ENCODE measurements at places on chromosomes 1 and 21.

- no peak for DNase-seq
Observed at GRCh38 chr1:85144351-85144750, 56.5 kb downstream of the SYDE2 start.

GRCh38 chr1:85599076-85599491 is 18.5 kb downstream of the CCN1 start:
- DNase-seq: no peak

DNA sequence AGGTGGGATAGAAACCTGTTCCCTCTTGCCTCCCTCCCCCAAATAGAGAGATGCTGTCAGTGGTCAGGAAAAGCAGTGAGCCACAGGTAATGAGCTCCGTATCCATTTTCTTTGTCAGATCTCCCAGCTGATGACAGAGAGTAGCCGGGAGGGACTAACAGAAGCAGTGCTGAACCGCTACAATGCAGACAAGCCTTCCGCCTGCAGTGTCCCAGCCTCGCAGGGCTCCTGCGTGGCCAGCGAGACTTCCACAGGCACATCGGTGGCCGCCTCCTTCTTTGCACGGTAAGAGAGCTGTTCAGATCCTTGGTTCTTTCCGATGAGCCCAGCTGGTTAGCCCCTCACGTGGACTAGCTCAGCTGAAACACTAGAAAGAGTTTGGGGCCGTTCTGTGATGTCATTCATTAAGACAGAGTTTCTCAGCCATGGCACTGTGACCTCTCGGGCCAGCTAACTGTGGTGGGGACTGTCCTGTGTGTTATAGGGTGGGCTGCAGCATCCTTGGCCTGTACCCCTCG is 264.7 kb downstream of the KIF26B start:
- no peak for DNase-seq

DNA sequence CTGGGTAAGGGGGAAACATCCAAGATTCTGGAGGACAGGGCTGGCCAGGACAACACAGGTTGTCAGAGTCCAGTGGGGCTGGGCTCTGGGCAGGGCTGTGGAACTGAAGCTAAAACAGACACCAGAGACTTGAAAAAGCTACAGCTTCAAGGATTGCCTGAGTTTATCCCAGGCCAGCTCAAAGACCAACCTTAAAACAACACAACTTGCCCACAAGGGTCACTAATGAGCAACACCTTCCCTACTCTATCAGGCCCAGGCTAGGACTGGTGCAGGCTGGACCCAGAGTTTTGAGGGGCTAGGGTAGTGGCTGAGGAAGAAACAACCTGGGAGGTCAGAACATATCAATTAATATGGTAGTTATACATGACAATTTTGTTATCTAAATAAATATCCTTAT is 160.7 kb downstream of the SLC45A1 start:
- no peak for DNase-seq

GRCh38 chr1:1858382-1859086 is 32.4 kb downstream of the GNB1 start:
- no peak for DNase-seq

GRCh38 chr1:115479055-115479482 is 141.0 kb upstream of the NGF start:
- DNase-seq: no peak
